Chondrocyte (in vitro differentiated cells): ENCODE measurements at places on chromosomes 6 and 20.

DNA sequence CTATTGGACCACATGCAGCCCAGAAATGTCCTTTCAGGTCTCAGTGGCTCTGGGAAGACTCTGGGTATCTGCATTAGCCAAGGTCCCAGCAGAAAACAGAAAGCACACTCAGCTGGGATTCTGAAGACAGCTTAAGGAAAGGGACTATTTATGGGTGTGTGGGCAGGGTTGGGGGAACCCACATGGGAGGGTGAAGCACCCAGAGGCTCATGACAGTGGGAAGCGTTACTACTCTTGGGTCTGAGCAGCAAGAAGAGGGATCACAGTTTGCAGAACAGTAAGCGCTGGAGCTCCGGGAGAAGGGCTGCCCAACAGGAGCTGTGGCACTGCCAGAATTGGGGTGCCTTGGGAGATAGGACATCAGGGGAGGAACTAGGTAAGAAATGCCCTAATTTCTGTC lies 12.4 kb upstream of the CDC5L start:
- H3K4me3 ChIP-seq: no peak overlapping the region
- H3K27ac ChIP-seq: no peak overlapping the region
- H3K4me1 ChIP-seq: peaks cover 4% of the 10 kb centered on the region
- no peaks in the 10 kb centered on the region for H3K36me3 ChIP-seq
- H3K27me3 ChIP-seq: no peaks in the 10 kb centered on the region
- no peak for DNase-seq

DNA sequence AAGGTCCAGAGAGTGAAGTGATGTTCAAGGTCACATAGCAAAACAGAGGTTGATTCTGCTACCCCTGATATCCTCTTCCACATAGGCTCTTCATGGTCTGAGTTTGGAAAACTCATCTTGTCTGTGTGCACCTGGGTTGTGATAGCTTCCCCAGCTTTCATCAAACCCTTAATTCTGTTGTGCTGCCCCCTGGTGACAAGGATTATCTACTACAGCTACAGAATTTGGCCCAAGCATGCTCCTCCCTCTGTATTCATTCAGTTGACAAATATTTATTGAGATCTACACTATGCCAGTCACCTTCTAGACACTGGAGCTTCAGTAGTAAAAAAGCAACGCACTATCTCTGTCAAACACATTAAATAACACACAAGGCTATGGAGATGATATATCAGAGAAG lies 50.4 kb downstream of the SMPDL3A start:
- H3K4me3 ChIP-seq: no peak overlapping the region
- no peaks in the 10 kb centered on the region for H3K4me1 ChIP-seq
- H3K27ac ChIP-seq: no peak overlapping the region
- DNase-seq: no peak
- H3K36me3 ChIP-seq: no peaks in the 10 kb centered on the region

GRCh38 chr6:39303425-39304153 lies 10.6 kb downstream of the KCNK17 start:
- DNase-seq: no peak
- H3K27me3 ChIP-seq: peaks cover 34% of the 10 kb centered on the region
- H3K4me1 ChIP-seq: peaks cover 3% of the 10 kb centered on the region
- H3K27ac ChIP-seq: no peak overlapping the region
- H3K36me3 ChIP-seq: no peaks in the 10 kb centered on the region

GRCh38 chr6:69408886-69409285 lies 387.9 kb downstream of the LMBRD1 start:
- no peak overlapping the region for H3K27ac ChIP-seq
- H3K4me1 ChIP-seq: no peaks in the 10 kb centered on the region
- H3K36me3 ChIP-seq: peaks cover 1% of the 10 kb centered on the region
- peaks cover 6% of the 10 kb centered on the region for H3K27me3 ChIP-seq
- no peak for DNase-seq

GRCh38 chr6:106903299-106903698 lies 71.2 kb downstream of the CD24 start:
- no peak overlapping the region for H3K4me3 ChIP-seq
- DNase-seq: no peak
- H3K27ac ChIP-seq: no peak overlapping the region
- no peaks in the 10 kb centered on the region for H3K4me1 ChIP-seq
- peaks cover 8% of the 10 kb centered on the region for H3K27me3 ChIP-seq

DNA sequence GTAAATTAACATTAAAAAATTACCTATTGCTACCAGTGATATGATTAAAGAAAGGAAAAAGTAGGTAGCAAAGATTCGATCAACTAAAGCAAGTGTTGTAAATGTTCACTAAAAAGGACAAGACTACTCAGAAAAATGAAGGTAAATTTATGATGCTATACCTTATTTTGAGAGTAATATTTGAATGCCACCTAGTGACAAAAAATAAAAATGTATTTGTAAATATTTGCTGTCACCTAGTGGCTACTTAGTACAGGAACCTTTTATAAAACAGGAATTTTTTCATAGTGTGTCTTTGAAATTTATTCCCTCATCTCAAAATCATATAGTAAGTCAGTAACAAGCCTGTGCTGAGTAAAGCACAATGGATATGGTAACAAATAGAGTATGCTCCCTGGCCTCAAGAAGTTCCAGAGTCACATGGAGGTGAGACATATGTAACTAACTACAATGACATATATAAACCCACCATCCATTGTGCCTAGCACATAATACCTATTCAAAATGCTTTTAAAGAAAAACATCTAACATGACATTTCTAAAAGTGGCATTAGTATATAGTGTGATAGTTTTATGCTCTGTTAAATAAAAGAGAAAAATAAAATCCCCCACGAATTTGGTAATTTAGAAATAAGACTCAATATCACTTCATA lies 193.1 kb upstream of the SIM1 start:
- no peaks in the 10 kb centered on the region for H3K27me3 ChIP-seq
- no peak overlapping the region for H3K27ac ChIP-seq
- no peak for DNase-seq

DNA sequence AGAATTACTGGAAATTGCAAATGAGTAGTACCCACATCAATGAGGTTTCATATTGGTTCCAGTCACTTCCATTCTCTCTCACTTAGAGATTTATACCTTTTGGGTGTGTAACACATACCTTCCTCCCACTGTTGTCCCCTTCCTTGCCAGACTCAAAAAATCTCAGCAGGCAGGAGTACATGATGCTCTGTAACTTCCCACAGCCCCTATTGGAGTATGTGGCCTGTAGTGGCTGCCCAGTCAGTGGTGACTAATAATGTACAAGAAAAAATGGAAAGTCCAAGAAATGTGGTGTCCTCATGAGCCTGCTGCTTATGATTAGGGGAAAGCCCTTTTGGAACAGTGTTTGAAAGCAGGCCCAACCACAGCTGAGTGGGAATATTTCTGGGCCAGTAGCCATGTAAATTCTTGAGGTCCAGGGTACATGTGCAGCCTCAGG lies 312.0 kb downstream of the ZFAND3 start:
- no peaks in the 10 kb centered on the region for H3K27me3 ChIP-seq
- H3K36me3 ChIP-seq: peaks cover 8% of the 10 kb centered on the region
- no peak overlapping the region for H3K4me3 ChIP-seq
- peaks cover 61% of the 10 kb centered on the region for H3K4me1 ChIP-seq

GRCh38 chr6:83488861-83489260 lies 23.5 kb upstream of the PRSS35 start:
- no peak overlapping the region for H3K27ac ChIP-seq
- peaks cover 14% of the 10 kb centered on the region for H3K27me3 ChIP-seq
- H3K36me3 ChIP-seq: no peaks in the 10 kb centered on the region
- no peak for DNase-seq
- no peaks in the 10 kb centered on the region for H3K4me1 ChIP-seq

- no peaks in the 10 kb centered on the region for H3K27me3 ChIP-seq
- H3K36me3 ChIP-seq: no peaks in the 10 kb centered on the region
- H3K4me3 ChIP-seq: no peak overlapping the region
- H3K4me1 ChIP-seq: peaks cover 4% of the 10 kb centered on the region
- DNase-seq: no peak
Measured at GRCh38 chr20:16483024-16483423, 90.2 kb downstream of the KIF16B start.

DNA sequence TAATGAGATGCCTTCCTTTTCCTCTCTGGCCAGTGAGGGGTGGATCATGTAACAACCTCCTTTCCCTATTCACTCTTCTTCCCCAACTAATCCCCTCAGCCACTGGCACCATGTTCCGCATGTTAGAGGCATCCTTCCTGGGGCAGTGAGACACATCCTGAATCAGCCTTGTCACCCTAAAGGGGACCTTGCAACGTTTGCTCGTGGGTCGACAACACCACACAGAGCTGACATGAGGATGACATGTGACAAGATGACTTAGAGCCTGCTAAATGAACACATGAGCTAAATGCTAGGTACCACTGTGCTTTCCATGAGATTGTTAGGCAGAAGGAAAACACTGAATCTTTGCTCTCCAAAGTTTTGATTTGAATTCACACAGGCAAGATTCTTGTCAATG lies 129.2 kb downstream of the ATXN1 start:
- peaks cover 33% of the 10 kb centered on the region for H3K4me1 ChIP-seq
- peaks cover 6% of the 10 kb centered on the region for H3K36me3 ChIP-seq
- H3K27ac ChIP-seq: peak overlapping the region; percentile 4
- no peak overlapping the region for H3K4me3 ChIP-seq

DNA sequence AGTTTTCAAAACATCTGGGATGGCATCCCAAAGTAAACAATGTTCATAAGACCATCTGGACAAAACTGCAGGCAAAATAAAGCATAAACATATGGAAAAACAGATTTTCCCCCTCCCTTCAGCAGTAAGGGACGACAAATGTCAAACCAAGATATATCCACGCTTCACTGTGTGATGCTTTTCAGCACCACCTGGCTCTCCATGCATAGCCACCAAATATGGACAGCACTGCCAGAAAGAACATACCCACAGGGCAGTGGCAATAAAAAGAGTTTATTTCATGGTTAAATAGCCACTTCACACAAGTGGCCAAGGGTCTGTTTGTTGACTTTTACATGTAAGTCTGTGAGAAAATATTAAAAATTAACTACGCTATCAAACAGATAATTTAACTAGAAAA lies 23.1 kb downstream of the USP45 start:
- no peak overlapping the region for H3K4me3 ChIP-seq
- peaks cover 1% of the 10 kb centered on the region for H3K36me3 ChIP-seq
- DNase-seq: no peak
- no peaks in the 10 kb centered on the region for H3K27me3 ChIP-seq
- H3K4me1 ChIP-seq: no peaks in the 10 kb centered on the region
